SK-N-SH treated with all-trans-retinoic acid at 6 μM for 48 hours (cell line): ENCODE measurements at places on chromosomes 13 and 19.

- no peak for ATAC-seq
Observed at GRCh38 chr19:35879068-35879467, 10.7 kb downstream of the APLP1 start.

DNA sequence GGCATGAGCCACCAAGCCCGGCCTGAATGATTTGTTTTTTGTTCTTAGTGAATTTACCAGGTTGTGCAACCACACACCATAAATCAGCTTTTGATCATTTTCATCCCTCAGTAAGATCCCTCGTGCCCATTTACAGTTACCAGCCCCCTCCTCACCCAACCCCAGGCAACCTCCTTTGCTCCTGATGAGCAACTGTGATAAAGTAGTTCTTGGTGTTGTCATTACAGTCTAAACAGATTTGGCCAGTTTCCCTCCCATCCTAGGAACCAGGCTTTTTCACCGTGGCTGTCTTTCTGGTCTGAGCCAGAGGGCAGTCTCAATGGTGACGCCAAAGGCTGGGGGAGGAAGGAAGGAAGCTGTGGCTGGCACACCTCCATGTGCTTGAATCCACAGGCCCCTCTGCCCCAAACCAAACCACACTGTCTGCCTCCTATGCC is 61.2 kb upstream of the WDFY2 start:
- ATAC-seq = peak; percentile 67

DNA sequence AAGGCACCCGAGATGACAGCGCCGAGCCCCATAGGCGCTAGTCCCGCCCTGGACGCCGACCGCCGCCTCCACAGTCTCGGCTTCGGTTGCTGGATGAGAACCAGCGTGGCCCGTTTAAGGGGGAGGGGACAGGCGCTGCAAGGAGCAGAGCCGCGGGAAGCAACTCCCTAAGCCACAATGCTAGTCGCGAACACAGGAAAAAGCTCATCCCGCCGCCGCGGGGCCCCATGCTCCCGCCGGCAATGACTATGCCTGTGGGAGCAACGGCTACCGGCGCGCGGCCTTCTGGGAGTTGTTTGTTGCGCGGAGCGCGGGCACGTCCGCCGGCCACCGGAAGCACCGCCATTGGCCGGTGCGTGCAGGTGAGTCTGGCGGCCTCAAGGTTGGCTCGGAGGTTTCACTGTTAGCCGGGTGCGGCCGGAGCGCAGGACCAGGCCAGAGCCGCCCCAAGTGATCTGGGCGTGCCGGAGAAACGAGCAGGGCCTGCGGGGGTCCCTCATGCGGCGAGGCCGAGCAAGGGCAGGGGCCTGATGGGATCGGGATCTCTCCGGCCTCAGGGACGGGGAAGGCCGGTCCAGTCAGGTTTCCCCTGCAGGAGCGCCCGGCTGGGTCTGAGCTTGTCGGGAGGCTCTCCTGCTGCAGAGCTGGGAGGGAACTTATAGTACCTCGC is at the start of gene ZNF544:
Gene ZNF544, plus strand, starts transcription at position 330 of the 670 bp plus-strand sequence. CDS start 15,110 bp downstream, outside the sequence.
- ATAC-seq = no peak; the same call in 1 of the 3 replicates

- ATAC-seq = no peak
Observed at GRCh38 chr13:111037927-111038326, 77.2 kb upstream of the ARHGEF7 start.

GRCh38 chr13:77359171-77359570 is 32.3 kb upstream of the MYCBP2 start:
- ATAC-seq = no peak

DNA sequence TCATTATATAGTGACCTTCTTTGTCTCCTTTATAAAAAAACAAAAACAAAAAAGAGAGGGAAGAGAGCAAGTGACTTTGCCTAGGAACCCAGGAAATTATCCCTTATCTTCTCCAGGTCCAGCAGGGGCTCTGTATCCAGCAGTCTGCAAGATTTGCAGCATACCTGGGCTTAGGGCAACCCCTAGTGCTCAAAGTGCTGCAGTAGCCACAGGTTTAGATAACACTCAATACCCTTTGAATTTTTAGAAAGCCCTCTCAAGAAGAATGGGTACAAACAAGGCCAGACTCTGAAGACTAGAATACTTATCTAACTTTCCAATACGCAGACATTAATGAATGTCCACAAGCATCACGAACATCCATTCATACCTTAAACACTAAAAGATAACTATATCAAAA is 43.2 kb downstream of the CCNA1 start:
- ATAC-seq = no peak

GRCh38 chr19:49152119-49152550 is 3.1 kb downstream of the HRC start:
- ATAC-seq = no peak

- peak; percentile 66; the same call in 2 of the 3 replicates for ATAC-seq
Observed at GRCh38 chr19:17671906-17672305, 16.2 kb downstream of the UNC13A start.

DNA sequence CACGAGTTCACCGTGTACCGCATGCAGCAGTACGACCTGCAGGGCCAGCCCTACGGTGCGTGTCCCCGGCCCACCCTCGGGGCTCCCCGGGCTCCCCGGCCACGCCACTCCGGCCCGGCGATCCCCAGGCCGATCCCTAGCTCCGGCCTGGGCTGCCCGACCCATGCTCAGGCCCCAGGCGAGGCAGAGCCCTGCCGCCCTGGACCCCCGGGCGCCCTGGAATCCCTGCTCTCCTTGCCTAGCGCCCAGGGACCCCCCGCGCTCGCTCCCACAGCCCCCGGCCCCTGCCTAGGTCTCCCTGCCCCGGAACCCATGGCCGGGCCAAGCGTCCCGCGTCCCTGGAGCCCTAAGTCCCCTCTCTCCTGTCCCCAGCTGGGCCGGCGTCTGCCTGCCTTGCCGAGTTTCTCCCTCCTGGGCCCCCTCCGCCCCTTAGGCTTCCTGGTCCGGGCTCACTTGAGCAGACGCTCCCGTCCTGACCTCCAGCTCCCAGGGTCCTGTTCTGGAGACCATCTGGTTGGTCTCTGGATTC is 494 bp downstream of the NCLN start:
- ATAC-seq = peak; percentile 34

- no peak for ATAC-seq
Observed at GRCh38 chr13:76948149-76948548, at the start of gene ACOD1. Gene ACOD1, plus strand, starts transcription at chr13:76948511. Its CDS starts 48 bp downstream, at chr13:76948559.

DNA sequence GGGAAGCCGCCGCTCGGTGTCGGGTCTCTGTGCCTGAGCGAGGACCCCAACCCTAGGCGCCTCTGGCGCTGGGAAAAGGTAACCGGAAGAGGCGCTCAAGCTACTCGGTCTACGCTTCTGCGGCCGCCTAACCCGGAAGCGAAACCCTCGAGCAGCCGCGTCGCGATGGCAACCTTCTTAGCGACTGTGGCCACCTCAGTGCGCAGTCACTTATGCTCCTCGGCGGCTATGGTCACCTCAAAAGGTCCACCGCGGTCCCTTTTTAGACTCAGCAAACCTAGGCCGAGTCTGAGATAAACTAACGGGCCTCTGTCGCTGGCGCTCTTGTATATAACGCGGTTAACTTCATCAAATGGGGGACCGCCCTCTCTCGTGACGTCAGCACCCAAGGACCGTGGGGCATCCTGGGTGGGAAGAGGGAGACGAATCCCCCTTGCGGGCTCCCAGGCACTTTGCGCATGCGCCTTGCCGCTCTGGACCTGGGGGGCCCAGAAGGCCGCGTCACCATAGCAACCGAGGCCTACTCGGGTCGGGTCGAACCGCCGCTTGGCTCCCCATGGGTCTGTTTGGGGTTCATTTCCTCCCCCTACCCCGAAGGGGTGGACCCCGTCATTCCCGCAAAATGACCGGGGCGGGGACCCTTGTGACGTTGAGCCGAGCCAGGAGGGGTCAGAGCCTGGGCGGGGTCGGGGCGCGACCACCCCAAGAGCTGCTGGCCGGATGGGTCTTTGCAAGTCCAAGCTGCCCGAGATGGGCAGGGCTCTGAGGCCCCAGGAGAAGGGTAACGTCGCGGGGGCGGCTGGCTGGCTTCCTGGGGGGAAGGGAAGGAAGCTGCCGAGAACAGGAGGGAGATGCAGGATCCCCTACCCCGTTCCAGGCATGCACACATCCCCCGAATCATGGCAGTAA is at the start of gene GTF2F1:
Gene GTF2F1, minus strand, starts transcription at position 91 of the 909 bp plus-strand sequence. CDS start 169 bp downstream, outside the sequence.
- ATAC-seq = peak; percentile 92

DNA sequence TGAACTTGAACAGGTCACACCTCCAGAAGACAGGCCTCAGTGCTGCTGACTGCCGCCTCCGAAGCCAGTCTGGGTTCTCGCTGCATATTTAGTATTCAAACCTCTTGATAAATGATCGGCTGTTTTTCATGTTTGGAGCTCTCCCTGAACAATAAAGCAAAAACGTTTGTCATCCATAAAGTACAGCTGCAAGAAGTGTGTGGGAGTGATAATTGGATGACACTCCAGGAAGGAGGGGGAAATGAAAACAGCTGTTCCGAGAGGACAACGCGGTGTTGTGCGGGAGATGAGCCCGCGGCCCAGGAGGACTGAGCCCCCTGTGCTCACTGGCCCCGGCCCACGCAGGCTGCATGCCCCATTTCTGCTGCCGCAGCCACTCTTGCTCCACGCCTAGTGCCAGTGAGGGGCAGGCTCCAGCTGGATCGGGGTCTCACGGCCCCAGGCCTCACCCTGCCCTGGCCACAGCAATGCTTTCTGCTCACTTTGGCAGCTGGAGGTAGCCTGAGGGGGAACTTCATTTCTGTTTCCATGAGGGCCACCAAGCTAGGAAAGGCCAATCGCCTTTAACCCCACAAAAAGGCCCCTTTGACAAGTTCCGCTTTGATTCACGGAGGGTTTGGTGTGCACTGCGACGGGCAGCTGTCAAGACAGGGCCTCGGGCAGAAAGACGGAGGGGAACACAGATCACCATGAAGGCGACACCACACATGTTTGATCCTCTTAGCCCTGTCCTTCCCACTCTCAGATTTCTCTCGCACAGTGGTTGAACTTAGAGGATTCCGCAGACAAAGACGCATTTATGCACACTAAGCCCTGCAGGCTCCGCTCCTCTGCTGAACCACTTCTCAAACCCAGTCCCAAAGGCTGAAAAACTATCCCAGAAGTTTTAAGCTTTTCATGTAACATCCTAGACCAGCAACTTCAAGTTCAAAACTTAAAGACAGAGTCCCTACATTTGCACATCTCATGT is 537.6 kb downstream of the EFNB2 start:
- ATAC-seq = no peak

- no peak for ATAC-seq
Observed at GRCh38 chr13:40076765-40077362, 421.4 kb downstream of the COG6 start.

DNA sequence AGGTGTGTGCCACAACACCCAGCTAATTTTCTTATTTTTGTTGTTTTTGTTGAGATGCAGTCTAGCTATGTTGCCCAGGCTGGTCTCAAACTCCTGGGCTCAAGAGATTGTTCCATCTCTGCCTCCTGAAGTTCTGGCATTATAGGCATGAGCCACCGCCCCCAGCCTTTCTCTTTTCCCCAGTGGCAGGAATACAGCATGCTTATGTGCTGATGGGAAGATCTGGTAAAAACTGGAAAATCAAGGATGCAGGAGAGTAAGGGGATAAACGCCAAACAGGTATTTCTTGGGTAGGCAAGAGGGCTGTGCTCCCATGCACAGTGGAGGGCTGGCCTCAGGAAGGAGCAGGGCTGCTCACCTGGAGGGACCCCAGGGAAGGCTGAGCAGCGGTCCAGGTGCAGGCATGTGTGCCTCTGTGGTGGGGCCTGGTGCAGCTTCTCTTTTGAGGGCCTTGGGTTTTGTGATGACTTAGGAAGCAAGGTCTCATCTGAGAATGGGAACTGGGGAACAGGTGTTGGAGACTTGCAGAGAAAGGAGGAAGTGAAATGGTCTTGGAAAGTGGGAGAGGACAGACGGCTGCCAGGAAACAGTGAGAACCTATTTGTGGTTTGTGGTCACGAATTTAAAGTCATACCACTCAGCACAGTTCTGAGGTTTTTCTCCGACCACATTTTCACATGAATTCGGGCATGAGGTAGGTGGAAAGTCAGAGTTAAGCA is 106.5 kb downstream of the TEX26 start:
- ATAC-seq = no peak
